ENCODE measurements at places on chromosomes 1 and 21. TPM values are rescaled to one million over a fixed set of nuclear protein-coding genes. Genes with fewer than 3 reads are reported as not detected.

DNA sequence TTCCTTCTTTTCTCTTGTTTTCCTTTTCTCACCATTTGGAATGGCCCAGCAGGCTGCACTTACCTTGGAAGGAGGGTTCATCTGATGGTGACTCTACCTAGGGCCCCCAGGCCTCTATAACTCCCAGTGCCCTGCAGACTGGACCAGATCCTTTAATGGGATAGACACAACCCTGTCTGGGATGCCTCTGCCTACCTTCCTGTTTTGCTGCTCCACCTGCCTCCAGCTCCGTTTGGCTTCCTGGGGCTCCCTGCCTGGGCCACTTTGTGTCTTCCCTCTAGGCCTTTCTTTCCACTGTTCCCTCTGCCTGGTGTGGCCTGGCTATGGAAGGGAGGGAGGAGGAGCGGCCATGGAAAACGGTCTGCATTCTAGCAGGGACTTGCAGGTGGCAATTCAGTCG, 7.5 kb downstream of the PCSK9 start:
- DNase-seq, result no peak

DNA sequence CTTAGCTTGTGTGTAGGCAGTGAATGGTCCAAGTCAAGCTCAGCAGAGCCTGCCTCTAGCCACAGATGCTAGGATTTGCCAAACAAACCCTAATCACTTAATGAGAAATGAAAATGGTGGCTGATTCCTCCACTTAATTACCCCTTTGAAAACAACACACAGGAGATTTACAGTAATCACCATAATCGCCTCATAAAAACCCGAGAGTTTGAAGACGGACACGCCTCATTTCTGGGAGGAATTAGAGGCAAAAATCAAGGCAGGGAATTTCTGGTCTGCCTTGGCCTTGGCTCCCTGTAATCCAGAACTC, 16.3 kb upstream of the FOXE3 start:
- DNase-seq, result no peak

DNA sequence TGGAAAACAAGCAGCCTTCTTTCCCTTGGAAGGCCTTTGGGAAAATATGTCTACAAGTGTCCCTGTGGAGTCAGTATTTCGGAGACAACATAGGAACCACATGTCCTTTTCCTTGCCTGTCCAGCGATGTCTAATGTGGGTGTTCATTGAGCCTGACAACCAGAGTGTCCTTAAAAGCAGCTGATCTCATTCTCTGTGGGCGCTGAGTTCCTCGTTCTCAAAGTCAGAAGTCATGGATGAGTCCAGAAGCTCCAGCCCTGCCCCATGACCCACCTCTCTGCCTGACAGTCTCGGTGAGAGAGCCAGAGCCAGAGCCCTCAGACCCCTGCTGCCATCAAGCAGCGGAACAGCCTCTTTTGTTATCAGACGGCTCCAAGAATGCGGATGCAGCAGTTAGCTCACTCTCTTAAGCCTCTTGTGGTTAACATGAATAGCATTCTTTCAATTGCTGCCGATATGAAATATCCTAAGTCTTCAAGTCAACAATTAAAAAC, 329.2 kb downstream of the TGFB2 start:
- no peak for DNase-seq

- no peak for DNase-seq
These were observed 84.9 kb downstream of the SLC16A1 start for GRCh38 chr1:112870887-112871646.

GRCh38 chr1:162564762-162565218, 3.3 kb downstream of the UAP1 start:
- DNase-seq, result no peak

DNA sequence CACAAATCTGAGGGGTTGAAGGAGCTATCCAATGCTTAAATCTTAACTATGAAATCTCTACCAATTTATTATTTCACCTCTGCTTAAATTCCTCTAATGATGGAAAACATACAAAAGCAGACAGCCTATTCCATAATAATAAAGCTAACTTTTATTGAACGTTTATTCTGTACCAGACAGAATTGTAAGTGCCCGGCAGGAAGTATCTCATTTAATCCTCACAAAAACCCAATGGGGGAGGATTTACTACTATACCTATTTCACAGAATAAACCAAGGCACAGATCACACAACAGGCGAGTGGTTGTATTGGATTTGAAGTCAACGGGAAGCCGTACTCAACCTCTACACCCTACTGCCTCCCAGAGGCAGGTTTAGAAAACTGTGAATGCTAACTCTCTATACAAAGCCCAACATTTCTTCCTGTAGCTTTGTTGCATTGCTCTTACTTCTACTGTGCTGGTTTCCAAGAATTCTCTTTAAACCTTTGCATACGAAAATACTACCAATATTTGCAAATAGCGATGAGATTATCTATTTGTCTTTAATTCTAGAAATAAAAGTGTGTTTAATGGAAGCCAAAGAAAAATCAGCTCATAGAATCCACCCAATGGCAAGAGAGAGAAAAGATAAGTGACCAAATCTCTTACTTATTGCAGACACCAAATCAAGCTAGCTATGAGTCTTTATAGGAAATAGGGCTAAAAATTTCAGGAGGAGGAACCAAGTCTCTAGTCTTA, 33.5 kb upstream of the C1orf53 start:
- DNase-seq, result no peak

GRCh38 chr1:234435620-234436019, 43.4 kb downstream of the TARBP1 start:
- no peak for DNase-seq

PCAT6 gene
- total RNA-seq, result not detected

GRCh38 chr21:28991861-28992525, 684 bp downstream of the LTN1 start:
- DNase-seq, result no peak

- no peak for DNase-seq
These were observed 10.5 kb upstream of the C1orf105 start for GRCh38 chr1:172410027-172410426.

- DNase-seq, result no peak
These were observed 32.2 kb downstream of the ST6GALNAC3 start for GRCh38 chr1:76106719-76107235.

LCE1A gene
- total RNA-seq, result not detected

TDRD10 gene
- 6.8 TPM for total RNA-seq

GRCh38 chr1:218421531-218421930, 76.4 kb downstream of the TGFB2 start:
- DNase-seq, result no peak

DNA sequence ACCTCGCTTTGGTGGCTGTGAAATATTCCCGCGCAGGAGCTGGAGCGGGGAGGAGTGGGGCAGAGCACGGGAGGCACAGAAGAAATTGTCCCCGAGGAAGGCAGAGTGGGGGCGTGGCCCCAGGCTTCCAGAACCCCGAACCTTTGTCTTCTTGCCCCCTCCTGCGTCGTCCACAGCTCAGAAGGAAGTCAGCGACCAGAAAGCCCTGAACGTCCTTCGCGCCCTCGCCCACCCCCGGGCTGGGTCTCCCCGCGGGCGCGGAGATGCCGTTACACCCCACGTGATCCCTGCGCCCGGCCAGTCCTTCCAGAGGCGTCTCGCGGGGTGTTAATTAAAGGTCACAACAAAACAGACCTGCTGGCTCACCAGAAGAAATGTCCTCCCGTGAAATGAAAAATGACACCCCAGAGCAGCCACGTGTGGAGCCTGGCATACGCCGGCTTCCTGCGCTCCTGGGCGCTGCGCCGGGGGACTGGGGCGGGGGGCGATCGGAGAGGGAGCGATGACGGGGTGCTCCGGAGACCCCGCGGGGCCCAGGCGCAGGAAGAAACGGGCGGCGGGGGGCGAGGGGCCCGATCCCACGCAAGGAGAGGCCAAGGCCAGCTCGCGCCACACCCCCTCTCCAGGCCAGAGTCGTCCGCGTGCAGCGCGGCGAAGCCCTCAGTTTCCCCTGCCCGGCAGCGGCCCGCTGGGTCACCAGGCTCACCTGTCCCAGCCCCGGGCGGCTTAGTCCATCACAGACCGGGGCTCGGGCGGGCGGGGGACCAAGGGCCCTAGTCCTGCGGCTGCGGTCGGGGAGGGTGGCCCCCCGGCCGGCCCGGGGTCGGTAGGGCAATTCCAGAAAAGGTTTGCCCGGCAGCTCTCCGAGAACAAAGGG, 995 bp upstream of the KIF26B start:
- no peak for DNase-seq

DNA sequence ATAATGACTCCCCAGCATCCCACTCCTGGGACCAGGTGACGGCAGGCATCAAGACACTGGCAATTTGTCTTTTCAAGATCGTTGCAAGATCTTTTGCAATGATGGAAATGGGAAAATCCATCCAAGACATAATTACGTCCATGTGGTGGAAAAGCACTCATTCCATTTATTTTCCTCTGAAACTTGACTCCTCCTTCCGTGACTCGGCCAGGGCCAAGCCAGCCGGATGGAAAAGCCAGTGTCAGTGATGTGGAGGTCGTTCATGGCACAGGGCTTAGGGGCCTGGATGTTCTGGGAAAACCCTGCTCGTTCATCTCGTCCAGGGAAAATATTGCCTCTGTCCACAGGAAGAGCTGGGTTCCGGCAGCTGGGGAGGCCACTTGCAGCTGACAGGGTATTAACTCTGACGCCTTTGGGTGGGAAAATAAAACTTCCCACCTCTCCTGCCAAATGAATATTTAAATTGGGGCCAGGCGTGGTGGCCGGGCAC, 46.2 kb downstream of the C1orf198 start:
- no peak for DNase-seq

DNA sequence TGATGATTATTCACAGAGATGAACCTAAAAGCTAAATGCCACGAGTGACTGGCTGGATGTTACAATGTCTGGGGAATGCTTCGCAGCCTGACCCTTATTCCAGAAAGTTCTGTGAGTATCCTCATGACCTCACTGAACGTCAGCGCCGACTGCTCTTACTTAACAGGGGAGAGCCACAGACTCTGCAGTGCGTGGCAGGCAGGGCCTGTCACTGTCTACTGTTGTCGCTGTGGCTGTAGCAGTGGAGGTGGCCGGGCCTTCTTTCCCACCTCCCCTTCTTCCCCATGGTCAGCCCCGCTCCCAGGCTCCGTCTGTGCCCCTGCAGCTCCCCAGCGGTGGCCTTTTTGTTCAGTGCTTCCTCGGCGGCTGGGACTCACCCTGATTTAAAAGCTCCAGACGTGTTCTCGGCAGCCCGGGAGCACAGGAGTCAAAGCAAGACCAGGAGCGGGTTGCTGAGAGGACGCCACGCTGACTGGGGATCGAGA, 52.2 kb upstream of the TARBP1 start:
- DNase-seq, result peak; percentile 51

DNA sequence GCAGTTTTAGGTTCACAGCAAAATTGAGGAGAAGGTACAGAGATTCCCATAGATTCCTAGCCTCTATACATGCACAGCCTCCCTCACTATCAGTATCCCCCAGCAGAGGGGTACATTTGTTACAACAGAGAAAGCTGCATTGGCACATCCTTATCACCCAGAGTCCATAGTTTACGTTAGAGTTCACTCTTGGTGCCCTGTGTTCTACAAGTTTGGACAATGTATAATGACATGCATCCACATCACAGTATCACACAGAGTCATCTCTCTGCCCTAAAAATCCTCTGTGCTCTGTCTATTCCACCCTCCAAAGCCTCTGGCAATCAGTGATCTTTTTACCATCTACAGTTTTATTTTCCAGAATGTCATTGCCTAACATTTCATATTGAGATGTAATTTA, 22.3 kb upstream of the RGS16 start:
- DNase-seq, result no peak

- no peak for DNase-seq
These were observed 17.0 kb downstream of the C1orf115 start for GRCh38 chr1:220707160-220707559.

DNA sequence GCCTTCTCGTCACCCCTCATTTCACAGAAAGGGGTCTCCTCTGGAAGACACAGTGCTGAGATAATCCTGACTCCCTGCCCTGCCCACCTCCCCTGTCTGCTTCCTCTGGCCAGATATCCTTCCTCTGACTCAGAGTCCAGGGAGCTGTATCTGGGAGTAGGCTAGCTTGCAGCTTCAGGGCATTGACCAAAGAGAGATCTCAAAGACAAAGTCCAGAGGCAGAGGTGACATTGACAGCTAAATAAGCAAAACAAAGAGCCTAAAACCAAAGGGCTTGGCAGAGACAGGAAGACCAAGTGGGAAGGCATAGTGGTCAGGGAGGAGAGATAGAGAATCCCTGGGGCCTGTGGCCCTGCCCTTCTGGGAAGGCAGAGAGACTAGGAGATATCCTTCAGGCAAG, 64.9 kb downstream of the TNR start:
- no peak for DNase-seq

CCDC185 gene
- total RNA-seq, result not detected

GRCh38 chr21:32257962-32258785, 20.7 kb downstream of the MIS18A start:
- peak; percentile 32 for DNase-seq
